ENCODE measurements at places on chromosomes 12 and 14.

DNA sequence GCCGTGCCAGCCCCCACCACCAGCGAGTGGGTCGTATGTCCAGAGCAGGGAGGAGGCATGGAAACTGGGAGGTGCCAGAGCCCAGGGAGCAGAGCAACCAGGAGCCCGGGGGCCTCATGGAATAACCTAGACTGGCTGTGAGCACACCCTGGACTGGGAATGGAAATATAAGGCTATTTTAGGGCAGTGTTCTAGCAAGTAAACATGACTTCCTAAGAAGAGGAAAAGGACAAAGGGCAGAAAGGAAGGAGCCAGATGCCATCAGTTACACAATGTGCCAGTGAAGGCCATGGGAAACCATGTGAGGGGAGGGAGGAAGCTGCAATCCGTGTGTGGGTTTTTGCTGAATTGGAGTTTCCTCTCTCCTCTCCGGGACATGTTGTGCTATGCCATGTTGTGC lies 18.7 kb upstream of the CPM start:
- DNase-seq = no peak

DNA sequence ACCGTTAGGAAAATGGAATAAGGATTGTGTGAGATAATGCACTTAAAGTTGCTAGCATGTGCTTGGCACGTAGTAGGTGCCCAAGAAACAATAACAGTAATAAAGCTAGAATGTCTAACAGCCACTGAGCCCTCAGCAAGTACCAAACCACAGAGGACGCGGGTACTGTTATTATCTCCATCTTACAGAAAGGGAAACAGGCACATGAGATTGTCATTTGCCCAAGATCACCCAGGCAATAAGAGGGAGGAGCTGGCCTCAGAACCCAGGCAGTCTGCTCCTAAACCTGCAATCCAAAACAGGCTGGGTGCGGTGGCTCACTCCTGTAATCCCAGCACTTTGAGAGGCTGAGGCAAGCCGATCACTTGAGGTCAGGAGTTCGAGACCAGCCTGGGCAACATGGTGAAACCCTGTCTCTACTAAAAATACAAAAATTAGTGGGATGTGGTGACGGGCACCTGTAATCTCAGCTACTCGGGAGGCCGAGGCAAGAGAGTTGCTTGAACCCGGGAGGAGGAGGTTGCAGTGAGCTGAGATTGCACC lies 5.1 kb upstream of the SDS start:
- DNase-seq = no peak

DNA sequence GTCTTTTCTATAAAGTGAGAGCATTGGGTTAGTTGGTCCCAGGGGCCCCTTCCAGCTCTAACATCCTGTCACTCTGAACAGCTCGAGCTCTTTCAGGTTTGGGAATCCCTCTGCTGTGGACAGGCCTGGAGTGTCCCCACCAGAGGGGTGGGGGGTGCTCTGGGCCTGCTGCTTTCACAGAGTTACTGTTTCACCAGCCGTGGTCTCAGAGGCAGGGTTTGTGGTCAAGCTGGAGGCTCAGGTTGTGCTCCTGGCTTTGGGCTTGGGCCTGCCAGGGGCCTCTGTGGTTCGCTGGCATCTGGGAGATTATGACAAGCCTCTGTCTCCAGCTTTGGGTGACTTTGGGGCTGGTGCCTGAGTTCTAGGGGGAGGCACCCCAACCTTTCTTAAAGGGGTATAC lies 59.6 kb downstream of the FBXL14 start:
- DNase-seq = no peak

- DNase-seq = no peak
Measured at GRCh38 chr12:115774148-115774895, 503.2 kb downstream of the MED13L start.

- peak; percentile 51 for DNase-seq
Measured at GRCh38 chr14:76773188-76773885, 12.1 kb downstream of the VASH1 start.
